AG04450 (cell line): ENCODE measurements at places on chromosomes 1 and 21.

- no peak for DNase-seq
Measured at GRCh38 chr21:46284733-46285132, 678 bp downstream of the MCM3AP start.

DNA sequence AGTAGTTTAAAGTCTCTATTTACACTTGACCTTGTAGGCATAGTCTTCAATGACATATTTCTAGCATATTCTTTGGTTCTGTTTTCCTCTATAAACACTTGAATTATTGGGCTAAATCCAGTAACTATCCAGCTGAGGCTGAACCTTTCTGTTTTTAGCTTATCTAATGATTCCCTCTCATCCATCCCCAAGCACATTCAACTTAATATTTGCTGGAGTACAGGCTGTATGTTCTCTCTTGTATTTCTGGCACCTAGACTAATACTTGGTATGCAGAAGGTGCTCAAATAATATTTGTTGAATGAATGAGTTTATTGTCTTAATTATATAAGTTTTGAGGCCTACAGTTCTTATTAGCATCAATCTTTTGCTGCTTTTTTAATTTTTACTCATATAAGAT, 88.7 kb downstream of the RABGAP1L start:
- no peak for DNase-seq

- no peak for DNase-seq
Measured at GRCh38 chr1:47727051-47727696, 270.0 kb downstream of the TRABD2B start.

GRCh38 chr1:22877112-22877915, 95.4 kb downstream of the LACTBL1 start:
- DNase-seq, result no peak

- no peak for DNase-seq
Measured at GRCh38 chr1:170010443-170010842, 64.1 kb downstream of the KIFAP3 start.

DNA sequence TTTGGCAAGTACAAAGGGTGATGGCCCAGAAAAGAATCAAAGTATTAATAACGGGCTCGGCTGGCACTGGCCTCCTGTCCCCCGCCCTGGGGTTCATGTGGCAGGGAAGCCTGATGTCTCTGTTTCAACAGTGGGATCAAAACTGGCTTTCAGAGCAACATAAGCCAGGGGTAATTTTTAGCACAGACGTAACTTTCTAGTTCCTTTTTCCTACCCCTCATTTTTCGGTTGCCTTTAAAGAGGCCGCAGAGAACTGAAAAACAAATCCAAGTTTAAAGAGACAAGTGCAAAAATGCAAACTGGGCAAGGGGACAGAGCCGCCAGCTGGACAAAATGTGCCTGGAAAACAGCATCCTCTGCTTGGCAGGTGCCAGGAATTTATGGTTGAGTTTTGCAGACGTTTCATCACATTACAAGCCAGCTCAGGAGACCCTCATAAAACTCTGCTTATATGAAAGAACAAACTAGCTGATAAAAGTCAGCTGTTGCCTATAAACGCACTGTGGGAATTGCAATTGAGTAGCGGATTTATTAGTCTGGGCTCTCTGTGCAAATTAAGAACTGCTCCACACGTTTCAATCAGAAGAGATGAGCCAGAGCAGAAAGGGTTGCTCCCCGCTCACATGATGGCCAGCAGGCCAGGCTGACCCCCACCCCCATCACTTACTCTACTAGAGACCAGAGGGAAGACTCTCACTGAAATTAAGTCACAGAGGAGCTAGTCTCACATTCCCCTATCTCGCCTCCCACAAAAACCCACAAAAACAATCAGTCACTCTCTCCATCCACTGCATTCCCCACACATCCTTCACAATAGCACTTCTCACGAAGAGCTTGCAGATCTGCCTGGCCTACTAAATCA, 15.8 kb upstream of the CDCA8 start:
- DNase-seq, result no peak

DNA sequence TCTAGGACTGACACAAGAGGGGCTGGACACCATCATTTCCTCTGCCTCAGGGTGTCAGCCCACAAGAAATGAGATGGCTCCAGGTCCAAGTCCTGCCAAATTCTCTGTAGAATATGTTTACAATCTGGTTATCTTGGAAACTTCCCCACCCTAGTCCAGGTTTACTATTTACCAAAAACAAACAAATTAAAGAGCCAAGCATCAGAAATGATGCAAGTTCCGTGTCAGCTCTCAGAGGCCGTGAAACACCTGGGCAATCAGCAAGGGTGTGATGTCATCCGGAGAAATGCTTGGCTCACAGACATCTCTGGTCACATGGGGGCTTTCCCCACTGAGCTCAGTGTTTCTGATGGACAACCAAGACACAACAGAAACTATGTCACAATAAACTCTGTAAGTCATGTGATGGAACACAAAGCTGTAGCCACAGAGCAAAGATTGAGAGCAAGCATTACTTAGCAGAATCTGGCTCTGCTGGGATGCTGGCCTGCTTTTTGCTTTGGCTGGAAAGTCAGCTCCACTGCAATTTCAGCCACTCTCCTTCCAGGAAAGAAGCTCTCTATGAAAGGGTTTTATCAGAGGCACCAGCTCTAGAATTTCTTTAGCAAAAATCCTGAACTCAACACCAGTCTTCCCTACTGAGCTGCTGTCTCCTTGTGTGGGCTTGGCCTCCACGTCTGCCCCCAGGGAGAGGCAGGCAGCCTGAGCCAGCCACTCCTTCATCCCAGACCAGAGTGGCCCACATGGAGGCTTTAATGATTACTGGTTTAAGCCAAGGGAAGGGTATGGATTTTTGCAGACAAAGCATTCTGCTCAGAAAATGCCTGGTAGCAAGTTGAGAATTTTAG, 55.9 kb downstream of the NENF start:
- DNase-seq, result peak; percentile 81

GRCh38 chr1:98044071-98044697, 123.3 kb upstream of the DPYD start:
- no peak for DNase-seq

GRCh38 chr1:85398391-85399064, 66.4 kb downstream of the DDAH1 start:
- no peak for DNase-seq

GRCh38 chr1:74812180-74812541, 79.2 kb downstream of the TYW3 start:
- no peak for DNase-seq

- DNase-seq, result no peak
Measured at GRCh38 chr1:16451841-16452528, 11.5 kb downstream of the NECAP2 start.

DNA sequence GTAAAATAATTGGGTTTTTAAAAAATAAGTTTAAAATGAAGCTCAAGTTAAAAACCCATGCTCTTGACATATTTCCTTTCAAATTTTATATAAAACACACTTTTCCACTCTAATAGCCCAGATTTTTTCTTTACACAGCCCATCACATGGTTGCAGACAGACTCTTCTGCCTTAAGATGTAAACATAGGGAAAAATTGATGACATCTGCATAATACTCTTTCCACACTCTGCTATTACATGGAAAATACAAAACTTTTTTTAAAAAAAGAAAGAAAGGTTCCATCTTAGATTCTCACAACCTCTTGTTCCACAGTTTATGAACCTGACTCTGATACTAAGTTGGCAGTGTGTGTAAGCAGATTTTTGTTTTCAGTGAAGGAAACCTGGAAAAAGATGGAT, 120.8 kb upstream of the ZNF648 start:
- no peak for DNase-seq

GRCh38 chr1:77866296-77866695, 22.1 kb upstream of the NEXN start:
- DNase-seq, result no peak

DNA sequence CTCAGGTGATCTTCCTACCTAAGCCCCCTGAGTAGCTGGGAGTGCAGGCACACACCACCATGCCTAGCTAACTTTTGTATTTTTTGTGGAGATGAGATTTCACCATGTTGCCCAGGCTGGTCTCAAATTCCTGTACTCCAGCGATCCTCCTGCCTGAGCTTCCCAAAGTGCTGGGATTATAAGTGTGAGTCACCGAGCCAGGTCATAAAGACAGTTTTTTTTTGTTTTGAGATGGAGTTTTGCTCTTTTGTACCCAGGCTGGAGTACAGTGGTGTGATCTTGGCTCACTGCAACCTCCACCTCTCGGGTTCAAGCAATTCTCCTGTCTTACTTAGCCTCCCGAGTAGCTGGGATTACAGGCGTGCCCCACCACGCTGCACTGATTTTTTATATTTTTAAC, 42.1 kb downstream of the KIF1B start:
- no peak for DNase-seq

- no peak for DNase-seq
Measured at GRCh38 chr1:57590978-57591377, 167.1 kb upstream of the DAB1 start.

- no peak for DNase-seq
Measured at GRCh38 chr21:29005696-29006095, 13.0 kb upstream of the LTN1 start.

DNA sequence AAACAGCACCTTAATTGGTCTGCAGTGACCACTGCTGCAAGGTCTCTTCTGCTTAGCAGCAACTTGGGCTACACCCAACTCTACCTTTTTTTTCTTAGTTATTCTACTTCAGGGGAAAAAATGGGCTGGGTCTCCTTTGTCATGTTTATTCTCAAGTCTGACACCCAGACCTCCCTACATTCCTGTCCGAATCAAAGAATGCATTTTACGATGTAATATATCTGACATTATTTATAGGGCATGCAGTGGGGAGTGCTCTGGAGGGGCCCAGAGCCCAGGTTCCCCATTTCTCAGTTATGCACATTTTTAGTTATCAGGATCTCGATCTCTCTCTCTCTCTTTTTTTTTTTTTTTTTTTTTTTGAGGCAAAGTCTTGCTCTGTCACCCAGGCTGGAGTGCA, 50.5 kb downstream of the OPTC start:
- DNase-seq, result no peak

DNA sequence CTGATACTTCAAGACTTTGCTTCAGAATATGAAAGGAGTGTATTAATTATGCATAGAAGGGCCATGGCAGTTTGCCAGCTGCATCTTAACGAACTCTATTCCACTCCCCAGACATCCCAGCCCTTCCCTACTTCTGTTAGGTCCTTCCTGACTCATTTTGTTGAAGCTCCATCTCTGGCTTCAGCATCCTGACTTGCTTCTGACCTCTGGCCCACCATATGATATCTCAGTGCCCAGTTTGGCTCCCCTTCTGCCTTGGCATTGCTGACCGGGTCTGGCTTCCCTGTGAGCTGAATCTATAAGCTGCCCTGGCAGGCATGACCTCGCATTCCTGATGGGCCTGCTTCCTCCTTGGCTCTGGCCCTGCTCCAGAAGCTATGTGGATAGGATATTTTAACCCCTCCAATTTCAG, 27.6 kb upstream of the ARHGAP29 start:
- DNase-seq, result no peak

- DNase-seq, result no peak
Measured at GRCh38 chr1:200038981-200039848, 11.7 kb downstream of the NR5A2 start.

GRCh38 chr1:230268371-230269170, 157.6 kb downstream of the PGBD5 start:
- peak; percentile 38 for DNase-seq

GRCh38 chr1:101908980-101909379, 87.7 kb downstream of the OLFM3 start:
- no peak for DNase-seq

GRCh38 chr1:23202263-23202749, 15.0 kb downstream of the HTR1D start:
- DNase-seq, result no peak

DNA sequence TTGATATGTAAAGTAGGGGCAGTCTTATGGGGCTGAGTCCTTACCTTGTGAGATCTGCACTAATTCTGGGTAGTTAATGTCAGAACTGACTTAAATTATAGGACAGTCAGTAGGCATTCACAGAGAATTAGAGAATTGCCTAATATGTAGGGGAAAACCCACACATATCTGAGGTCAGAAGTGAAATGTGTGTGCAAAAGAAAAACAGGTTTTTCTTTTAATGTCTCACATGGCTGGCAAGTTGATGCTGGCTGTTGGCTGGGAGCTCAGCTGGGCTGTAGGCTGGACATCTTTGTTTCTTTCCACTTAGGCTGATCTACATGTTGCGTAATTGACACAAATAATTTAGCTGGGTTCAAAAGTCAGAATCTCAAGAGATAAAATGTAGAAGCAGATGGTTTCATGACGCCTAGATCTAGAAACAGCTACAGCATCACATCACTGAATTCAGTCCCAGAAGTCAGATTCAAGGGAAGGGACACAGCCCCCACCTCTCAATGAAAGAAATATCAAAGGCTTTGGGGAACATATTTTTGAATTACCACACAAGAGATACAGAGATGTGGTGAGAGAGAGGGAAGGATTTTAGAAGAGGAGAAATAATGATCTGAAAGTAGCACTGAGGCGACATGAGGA, 98.9 kb downstream of the TNFSF18 start:
- DNase-seq, result no peak

DNA sequence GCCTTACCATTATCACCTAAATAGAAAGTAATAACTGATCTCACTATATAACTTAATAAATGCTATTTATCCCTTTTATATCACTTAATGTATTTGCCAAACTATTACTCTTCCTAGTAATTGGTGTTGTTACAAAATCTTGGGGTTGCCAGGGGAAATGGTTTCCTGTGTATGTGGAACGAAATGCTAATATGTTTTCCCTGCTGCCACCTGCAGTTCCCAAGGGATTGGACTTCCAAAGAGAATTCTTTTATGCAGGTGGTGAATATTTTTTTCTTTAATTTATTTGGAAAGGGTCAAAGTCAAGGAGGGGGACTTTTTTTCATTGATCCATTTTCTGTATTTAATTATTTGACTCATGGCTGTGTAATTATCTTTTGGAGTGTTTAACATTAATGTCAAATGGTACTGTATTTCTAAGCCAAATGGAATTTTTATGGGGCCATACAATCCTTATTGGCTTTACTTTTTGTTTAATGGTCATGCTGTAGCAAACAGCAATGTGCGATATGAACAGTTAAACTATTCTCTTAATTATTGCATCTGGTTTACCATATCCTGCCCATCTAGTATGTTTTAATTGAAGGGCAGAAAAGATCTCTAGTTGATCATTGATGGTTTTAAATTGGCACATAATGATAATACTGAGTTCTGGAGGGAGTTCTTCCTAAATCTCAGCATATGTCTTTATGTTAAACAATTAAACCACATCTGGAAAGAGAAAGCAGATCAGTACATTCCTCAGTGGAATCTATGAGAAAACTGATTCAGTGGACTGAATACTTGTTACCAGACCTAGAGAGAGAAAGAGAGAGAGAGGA, 486.3 kb downstream of the TTLL7 start:
- DNase-seq, result no peak

DNA sequence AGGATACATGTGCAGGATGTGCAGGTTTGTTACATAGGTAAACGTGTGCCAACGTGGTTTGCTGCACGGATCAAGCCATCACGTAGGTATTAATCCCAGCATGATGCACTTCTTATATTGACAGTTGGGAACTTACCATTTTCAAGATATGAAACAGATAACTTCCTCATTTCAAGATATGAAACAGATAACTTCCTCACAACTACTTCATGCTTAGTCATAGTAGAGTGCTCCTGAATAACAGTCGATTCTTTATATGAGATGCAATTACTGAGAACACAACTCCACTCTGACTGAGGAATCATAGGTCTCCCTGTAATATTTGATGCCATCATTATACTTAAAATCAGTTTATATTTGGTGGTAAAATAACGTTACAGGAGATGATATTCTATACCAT, 1124.3 kb downstream of the AMY1C start:
- DNase-seq, result no peak
